Fibroblast of the conjunctiva (primary cell): ENCODE measurements at places on chromosomes 2 and 18.

- DNase-seq = no peak
These were observed 61.0 kb upstream of the GPR45 start for GRCh38 chr2:105180491-105180972.

DNA sequence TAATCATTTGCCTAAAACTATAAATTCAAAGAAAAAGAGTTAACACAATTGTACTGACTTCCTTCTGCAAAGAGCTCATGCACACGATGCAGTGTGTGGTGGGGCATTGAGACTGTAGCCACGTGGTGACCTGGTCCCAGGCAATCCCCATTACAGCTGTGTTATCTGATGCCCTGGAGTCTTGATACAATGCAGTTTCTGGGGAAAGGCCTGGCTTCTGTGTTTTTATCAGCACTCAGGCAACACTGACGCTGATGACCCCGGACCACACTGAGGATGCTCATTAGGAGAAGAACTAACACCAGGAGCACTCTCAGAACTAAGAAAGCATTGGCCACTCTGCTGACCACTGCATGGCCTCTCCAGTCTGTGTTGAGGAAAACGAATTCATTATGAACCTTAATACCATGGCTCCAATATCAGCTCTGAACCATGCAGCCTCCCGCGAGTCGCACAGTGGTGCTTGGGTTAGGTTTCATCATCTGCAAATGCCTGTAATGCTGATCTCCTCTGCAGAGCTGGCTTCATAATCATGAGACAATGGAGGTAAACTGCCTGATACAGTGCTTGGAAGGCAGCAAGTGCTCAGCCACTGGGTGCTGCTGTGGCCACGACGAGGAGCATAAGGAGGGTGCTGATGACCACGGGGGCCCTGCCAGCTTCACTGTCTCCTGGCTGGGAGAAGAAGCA lies 218.5 kb downstream of the MYT1L start:
- no peak for DNase-seq

DNA sequence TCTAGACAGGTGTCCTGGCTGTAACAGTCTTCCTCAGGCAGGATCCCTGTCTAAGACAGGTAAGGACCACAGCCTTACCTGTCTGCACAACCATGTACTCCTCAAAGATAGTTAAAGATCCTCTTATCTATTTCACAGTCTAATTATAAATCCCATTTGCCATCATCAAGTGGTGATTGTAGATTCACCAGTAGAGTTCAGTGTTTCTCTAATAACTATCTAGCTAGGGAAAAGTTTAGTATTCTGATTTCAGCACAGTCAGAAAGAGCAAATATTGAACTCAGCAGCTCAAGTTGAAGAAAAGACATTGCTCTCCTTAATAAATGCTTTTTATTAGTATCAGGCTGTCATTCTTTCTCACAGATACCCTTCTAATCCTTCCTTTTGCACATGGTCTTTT lies 1305.5 kb upstream of the NXPH2 start:
- DNase-seq = no peak

DNA sequence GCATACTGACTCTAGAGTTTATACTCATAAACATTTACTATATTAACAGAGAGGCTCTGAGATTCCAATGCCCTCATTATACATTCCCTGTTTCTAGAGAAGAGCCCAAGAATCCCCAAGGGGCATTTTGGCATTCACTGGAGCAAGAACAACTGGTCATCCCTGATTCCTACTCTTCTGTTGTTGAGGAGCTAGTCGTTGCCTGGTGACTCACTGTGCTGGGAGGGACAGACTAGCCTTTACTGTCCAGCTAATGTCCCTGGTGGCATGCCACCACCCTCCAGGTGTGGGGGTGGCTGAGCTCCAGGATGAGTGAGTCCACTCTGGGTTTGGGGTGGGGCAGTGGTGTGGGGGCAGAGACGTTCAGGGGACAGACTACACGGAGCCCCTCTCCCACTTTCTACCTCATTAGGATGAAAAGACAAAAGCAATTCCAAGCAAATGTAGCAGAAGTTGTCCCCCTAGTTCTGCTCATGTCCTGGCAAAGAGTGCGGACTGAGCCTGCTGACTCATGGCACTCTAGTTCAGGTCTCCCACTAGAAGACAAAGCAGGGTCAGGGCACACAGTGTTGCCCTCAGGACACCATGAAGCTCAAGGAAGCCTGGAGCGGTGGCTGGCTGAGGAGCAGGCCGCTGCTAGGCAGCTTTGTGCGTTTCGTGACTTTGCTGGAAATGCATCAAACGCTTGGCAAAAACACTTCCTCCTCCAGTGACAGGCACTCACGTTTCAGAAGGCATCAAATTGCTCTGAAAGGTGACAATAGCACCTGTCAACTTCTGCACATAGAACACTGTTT lies 49.4 kb downstream of the RHOB start:
- peak; percentile 59 for DNase-seq

- DNase-seq = no peak
These were observed 686.2 kb upstream of the FSHR start for GRCh38 chr2:49840428-49840975.

DNA sequence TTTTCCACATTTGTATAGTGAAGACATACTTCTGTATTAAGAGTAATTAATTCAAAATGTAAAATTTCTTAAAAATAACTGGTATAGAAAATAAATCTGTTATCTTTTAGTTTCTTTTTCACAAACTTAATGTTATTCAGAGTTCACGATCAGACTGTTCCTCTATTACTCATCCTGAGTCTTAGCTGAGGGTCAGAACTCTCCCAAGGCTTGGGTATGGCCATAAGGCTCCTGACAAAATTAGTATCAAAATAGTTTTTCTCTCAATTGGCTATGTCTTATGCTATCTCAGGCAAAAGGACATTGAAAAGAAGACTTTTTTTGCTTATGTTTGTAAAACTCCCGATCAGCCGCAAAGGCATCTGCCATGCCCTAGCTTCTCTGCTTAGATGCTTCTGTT lies 56.1 kb upstream of the NAB1 start:
- no peak for DNase-seq

DNA sequence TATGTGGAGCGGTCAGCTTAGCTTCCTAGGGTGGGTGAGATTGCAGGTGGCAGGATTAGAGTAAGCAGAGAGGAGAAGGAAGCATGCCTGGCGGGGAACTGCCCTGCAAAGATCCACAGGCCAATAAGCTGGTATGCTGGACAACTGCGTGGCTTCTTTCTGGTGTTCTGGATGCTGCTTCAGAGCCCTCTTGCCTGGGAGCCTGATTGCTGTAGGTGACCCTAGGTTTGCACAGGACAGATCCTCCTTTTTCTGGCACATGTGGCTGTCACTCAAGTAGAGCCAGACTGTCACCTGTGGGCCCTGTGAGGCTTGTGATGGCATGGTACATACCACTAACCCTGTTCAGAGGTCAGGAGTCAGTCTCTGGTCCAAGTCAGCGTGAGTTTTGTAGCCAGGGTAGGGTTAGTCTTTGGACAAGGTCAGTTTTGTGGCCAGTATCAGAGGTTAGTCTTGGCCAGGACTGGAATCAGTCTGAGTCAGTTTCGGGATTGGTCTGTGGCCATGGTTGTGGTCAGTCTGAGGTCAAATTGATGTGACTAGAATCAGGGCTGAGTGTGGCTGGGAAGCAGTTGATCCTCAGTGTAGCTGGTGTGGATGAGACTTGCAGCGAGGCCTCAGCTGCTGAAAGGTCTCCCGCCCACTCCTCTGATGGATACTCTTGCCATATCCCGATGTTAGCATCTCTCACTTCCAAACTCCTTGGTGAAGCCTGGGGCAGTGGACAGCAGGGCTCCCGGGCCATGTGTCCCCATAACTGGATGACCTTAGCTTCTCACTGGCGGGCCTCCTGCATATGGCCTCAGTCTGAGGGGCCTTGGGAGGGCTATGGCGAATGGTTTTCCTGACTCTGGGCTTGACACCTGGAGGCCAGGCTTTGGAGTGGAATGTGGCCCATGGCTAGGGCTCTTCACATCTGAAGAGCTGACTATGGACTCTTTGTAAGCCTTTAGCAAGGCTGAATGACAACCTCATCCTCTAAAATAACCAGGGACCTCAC lies 260.5 kb downstream of the DYSF start:
- DNase-seq = no peak

GRCh38 chr2:237682856-237683670 lies 55.7 kb downstream of the LRRFIP1 start:
- DNase-seq = no peak

GRCh38 chr18:53567929-53568574 lies 656.4 kb downstream of the MBD2 start:
- peak; percentile 24 for DNase-seq

- no peak for DNase-seq
These were observed 482.5 kb downstream of the BCL11A start for GRCh38 chr2:60070736-60071489.

- no peak for DNase-seq
These were observed 35.5 kb downstream of the TGFBRAP1 start for GRCh38 chr2:105294046-105294445.

GRCh38 chr18:37252854-37253393 lies 312.7 kb downstream of the CELF4 start:
- DNase-seq = no peak

DNA sequence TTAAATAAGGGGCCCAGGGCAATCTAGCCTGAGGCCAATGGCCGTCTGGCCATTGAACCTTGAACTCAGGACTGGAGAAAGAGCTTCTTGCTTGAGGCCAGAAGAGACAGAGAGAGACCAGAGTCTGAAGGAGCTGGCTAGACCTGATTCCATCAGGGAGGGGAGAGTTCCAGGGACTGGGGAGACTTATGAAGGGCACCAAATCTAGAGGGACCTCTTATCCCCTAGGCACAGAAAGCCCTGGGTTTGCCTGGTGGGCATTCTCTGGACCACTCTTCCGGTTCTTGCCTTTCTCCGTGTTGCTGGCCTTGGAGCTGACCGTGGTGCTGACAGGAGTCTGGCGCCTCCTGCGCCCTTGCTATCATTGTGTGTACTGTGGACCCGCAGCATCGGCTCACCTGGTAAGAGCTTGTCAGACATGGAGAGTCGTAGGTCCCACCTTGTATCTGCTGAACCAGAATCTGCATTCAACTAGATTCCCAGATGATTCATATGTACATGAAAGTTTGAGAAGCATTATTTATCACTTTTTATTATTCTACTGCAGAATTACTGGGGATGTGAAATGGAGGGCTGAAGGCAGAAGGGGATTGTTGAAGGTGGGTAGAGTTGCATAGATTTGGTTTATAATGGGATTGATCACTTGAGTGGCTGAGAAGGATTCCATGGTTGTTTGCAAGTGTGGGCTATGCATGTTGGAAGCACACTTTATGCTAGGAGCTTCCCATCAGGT lies 4.3 kb upstream of the TRPM8 start:
- DNase-seq = no peak

GRCh38 chr2:231716666-231717280 lies 8.4 kb downstream of the PTMA start:
- no peak for DNase-seq

DNA sequence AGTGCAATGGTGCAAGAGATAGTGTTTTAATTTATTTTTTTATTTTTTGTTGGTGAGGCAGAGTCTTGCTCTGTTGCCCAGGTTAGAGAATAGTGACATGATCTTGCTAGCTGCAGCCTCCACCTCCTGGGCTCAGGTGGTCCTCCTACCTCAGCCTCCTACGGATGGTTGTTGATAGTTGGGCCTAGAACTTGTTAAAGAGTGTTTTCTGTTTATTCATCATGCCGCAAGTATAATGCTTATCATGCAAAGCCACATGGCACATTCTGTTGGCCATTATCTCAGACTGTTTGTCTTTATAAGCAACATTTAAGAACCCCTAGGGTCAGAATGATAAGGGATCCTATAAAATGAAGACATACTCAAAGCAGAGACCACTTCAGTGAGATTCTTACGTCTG lies 1.7 kb downstream of the UGGT1 start:
- no peak for DNase-seq
